ENCODE measurements at places on chromosomes 1 and 21. TPM values are rescaled to one million over a fixed set of nuclear protein-coding genes. Genes with fewer than 3 reads are reported as not detected.

GRCh38 chr21:42174173-42174572 lies 44.8 kb upstream of the ABCG1 start:
- no peak for DNase-seq

DNA sequence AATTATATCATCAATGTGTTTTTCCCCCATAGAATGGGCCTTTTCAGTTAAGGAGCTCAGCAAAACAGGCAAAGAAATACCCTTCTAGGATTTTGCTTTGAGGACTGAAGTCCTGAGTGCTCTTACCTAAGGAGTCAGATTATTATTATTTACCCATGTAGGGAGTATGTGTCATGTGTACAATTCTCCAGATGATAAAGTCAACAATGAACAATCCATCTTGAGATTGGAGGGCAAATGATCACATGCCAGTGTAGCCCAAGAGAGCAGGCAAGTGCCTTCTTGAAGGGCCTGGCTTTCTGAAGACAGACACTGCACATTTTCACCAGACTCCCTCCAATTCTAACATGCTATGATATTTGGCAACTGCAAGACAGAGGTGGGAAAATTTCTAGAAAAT lies 159.7 kb downstream of the PCNX2 start:
- no peak for DNase-seq

DNA sequence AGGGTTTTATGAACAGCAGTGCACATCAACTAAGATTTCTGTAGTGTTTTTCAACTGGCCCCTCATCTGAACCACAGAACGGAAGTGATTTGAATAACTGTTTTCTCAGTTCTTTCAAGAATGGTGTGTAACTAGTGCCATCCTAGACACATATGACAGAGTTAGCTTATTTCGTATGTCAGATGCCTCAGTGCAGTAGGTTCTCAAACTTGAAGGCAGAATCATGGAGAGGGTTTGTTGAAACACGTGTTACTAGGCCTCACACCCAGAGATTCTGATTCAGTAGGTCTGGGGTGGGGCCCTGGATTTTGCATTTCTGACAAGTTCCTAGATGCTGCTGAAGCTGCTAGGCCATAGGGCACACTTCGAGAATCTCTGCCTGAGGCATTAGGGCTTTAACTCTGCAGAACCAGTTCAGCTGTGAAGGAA lies 49.0 kb downstream of the SCCPDH start:
- DNase-seq = no peak

DNA sequence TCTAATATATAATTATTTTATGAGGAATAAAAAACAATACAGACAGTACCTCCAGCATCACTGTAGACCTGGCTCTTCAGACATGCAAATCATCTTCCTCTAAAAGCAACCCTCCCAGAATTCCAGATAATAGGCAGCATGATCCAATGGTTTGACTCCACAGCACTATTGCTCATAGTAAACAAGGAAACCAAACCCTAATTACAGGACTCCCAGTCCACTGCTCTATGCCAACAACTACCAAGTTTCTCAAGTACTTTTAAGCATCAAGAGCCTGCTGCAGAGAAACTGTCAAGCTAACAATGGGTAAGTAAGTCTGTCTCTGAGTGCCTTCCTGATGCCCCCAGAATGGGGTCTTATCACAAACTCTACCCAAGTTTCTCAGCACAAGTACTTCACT lies 57.2 kb downstream of the EYA3 start:
- DNase-seq = no peak

DNA sequence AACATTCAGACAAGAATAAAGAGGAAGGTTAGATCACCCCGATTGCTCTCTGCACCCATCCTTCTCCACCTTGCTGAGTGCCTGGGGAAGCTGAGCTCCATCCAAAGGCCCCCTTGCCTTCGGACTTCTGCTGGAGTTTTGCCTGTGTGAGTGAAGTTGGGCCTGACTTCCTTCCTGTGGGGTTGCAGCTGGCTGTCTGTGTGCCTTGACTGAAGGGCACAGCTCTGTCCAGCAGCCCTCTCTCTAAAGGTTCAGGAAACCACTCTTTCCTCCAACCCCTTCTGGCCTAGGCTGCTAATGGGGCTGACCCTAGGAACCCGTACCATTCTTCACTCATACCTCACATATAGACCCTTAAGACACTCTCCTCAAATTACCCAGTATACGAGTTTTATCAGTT lies 173.4 kb upstream of the HMCN1 start:
- no peak for DNase-seq

DNA sequence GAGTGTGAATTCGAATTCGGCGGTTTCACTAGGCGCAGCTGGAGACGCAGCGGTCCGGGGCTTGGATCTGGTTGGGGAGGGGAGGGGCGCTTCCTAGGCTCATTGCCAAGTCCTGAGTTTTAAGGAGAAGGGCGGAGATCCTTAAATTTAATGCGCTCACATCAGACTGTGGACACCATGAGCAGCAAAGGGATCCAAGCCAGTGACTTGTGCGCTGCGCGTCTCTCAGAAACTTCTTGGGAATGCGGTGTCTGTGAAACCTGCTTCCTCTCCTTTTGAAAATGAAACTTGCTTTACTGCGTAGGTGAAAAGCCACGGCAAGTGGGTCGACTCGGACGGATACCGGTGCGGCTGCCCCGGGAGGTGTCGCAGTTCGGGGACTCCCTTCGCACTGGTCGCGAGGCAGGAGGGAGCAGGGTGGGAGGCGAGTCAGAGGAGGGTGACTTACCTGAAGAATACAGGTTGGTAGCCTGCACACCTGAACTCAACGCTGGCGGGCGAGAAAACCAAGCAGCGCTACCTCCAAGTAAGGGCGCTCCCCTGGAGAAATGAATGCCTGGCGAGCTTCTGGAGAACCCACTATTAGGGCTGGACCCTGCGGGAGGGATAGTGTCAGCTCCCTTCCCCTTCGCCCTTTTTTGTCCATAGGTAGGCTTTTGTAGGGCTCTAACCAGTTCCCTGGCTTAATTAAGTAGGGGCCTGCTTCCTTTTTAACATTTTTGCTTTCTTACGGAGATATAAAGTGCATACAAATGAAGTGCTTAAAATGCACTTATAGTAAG lies 992 bp downstream of the TENT5C start:
- DNase-seq = peak; percentile 69

DNA sequence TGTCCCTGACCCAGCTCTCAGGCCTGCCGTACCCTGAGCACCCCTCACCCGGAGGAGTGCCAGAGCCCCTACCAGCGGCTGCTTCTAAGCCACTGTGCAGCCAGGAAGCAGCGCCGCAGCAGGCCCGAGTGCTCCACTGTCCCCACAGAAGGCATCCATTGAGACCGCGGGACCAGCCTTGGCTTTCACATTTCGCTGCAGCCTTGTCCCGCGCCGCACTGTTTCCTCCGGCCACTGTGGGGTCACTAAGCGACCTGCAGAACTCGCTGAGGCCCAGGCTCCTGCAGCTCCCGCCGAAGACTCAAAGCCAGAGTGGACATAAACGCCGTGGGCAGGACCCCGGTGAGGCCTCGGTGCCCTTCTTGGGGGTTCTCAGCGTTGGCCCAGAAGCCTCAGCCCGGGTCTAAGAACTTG lies 3.0 kb downstream of the ALX3 start:
- DNase-seq = no peak

DNA sequence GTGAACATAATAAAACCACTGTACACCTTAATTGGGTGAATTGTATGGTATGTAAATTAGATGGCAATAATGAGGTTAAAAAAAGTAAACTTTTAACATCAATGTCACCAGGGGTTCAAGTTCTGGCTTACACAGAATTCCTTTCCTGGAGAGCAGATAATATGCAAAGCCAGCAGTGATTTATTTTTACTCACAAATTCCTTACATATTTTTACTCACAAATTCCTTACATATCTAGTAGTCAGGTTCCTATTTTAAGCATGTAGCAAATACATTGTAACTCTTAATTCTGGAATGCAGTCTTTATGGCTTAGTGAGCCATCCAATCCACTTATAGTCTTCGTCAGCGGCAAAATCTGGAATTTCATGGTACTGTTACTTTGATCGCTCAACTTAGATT lies 1.3 kb upstream of the UBE4B start:
- no peak for DNase-seq

DNA sequence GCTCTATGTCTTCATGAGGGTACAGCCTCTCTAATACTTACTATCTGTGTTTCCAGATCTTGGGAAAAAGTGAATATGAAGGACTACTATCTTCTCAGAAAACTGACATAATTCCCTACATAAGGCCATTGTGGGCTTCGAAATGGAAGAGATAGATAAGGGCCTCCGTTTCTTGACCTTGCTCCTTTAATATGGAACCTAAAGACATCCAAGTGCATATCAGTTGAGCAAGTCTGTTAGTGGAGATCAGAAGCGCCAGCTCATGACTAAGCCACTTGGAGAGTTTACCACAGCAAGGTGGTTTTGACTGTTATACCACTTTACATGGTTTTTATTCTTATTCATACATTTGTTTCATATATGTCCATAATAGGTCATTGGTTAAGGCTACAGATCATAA lies 35.3 kb upstream of the FCER1A start:
- no peak for DNase-seq

DNA sequence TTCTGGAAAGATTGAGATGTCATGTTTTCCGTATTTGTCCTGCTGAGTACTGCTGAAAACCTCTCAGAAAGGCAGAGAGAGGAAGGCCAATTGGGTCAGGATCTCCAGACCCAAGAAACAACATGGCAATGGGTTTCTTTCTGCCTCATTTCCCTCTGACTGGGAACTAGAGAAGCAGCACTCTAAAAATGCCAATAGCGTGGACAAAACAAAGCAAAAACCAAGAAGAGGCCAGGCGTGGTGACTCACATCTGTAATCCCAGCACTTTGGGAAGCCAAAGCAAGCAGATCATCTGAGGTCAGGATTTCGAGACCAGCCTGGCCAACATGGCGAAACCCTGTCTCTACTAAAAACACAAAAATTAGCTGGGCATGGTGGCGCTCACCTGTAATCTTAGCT lies 18.3 kb downstream of the TNFRSF9 start:
- no peak for DNase-seq

DNA sequence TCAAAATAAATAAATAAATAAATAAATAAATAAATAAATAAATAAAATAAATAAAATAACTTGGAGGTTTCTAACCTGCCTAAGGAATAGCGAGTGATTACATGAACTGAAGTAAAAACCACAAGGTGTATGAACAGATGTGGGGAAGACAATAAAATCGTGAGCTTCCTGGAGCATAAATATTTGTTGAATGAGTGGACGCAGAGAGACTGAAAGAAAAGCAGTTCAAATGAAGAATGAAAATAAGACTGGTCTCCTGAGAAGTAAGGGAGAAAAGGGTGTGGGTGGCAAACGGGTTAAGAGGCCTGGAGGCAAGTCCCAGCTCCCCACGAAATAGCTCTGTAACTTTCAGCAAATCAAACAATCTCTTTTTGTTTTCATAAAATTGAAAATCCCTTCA lies 33.6 kb downstream of the CHML start:
- DNase-seq = no peak

DNA sequence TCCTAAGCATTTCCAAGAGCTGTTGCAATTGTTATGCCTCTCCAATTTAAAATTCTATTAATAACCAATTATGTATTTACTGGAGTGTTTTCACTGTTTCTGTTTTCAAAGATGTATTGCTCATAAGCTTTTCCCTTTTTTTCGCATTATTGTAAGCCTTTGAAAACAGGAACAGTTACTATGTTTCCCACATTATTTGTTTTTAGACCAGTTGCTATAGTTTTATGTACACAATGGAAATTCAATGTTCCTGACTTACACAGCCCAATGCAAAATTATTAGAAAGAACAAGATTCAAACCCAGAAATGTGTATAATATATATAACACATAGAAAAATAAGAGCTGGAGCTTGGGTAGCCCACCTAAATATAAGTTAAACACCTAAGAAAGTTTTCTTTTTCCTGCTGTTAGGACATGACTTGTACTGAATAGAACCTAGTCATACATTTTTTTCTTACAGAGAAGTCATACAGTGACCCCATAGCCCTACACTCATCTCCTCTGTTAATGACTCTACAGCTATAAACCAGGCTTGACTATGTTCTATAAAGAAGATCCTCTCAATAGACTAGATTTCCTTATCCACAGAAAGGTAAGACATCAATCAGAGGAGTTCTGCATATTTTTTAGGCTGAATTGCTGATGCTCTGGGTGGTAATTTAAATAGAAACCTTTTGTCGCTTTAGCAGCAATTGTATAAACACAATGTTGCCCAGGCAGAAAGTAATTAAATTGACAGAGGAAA lies 299.6 kb downstream of the USH2A start:
- no peak for DNase-seq

DNA sequence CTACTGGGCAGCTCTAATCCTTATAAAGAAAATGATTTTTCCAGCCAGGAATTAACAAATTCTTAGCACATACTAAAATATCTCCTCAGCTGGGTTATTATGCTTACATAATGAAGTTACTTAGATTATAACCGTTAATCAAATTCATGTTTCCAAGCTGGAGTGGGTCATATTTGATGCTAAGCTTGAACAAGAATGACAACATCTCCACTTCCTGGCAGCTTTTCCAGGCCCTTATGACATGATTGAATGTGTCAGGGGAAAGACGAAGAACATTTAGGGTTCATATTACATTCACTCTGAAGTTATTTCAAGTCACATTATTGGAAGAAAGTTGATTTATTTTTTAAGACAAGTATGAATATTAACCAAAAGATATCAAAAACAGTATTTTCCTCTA lies 333.7 kb downstream of the PCP4 start:
- no peak for DNase-seq

DNA sequence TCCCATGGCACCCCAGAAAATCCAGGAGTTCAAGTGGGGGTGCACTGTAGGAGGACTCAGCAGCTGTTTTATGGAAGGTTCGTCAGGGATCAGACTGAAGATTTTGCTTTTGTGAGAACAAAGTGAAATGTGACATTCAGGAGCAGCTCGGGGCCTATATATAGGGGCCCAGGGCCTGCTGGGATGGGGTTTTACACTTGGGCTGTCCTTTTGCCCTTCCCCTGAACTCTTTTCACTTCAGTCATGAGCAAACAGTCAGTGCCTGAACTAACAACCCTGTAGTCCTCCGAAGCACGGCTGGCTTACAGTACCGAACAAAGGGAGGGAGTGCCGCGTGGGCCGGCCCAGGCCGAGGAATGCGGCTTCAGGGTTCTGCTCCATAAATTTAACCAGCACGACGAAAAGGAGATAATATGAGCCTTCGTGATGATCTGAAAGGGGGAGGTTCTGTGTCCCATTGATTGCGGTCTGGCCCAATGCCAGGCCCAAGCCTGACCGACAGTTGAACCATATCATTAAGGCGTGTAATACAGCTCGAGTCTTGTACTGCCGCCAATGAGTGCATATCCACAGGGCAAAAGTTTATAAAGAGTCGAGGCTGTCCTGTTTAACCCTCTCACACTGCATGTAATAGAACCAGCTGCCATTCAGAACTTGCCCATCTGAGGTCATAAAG lies 139.9 kb downstream of the DHRS3 start:
- DNase-seq = peak; percentile 66

DNA sequence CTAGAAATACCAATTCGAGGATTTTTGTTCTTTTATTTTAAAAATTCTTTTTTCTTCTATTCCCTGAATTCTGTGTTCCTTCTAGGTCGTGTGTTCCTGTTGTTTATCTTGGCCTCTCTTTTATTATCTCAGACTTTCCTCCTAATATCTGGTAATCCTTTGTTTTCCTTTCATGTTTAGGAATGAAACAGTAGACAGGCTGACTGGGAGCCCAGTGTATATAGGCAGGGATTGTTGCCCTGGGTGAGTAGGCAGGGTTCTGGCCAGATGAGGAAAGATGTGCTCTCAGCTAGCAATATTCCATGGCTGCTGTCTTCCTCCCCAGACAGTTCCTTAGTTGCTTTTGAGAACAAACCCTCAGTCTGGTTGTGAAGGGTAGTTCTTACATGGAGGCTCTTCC lies 161.8 kb upstream of the PDE4B start:
- no peak for DNase-seq

SH3D21 gene
- 21.0 TPM for total RNA-seq

CELA3B gene
- not detected for total RNA-seq

SLAMF8 gene
- 0.54 TPM for total RNA-seq

NBPF4 gene
- total RNA-seq = not detected

ESRRG gene
- not detected for total RNA-seq

WNT3A gene
- not detected for total RNA-seq

CFHR5 gene
- not detected for total RNA-seq
